ENCODE measurements at places on chromosomes 2 and 18.

DNA sequence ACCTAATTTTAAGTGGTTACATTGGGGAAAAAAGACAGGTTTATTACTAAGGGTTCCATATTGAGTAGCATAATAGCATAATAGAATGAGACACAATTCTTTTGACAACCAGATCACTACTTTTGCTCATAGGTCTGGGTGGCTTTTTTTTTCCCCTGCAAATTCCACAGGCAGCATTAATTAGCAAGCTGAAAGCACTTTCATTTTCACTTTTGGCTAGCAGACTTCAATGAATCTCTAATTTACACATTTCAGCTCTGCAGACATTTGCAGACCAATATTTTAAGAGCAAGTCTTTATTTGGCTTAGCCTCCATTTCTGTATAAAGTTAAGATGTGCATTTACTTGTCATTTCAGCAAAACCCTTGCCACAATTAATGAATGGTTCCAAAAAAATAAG lies 185.5 kb downstream of the NOL4 start:
- DNase-seq = no peak

GRCh38 chr2:199875400-199875799 lies 24.4 kb upstream of the FTCDNL1 start:
- no peak for DNase-seq

DNA sequence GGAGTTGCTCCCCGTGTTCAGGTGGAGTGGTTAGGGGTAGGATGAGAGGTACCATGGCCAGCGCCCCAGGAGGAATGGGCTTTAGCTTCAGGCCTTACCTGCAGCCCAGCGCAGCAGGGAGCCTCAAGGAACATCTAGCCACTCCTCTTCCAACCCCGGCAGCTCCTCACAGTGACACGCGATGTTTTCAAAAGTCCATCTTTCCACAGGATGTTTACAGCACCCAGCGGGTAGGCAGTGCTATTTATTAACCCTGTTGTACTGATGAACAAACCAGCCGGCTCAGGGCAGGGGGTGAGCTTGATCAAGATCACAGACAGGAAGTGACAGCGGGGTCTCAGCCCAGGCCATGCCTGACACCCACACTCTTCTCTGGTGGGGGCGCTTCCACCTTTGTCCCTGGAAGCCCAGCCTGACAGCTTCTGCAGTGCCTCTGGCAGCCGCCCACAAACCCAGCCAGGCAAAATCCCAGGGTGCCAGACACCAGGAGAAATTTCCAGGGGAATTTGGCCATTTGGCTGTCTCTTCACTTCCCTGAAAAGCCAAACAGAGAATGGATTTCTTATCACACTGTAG lies 18.4 kb upstream of the PRLH start:
- no peak for DNase-seq

GRCh38 chr2:218008060-218009040 lies 5.6 kb upstream of the TNS1 start:
- no peak for DNase-seq

- DNase-seq = no peak
These were observed 655.9 kb downstream of the DSC3 start for GRCh38 chr18:30386624-30387023.

- DNase-seq = no peak
These were observed 136.6 kb downstream of the ACOXL start for GRCh38 chr2:110868971-110869370.

DNA sequence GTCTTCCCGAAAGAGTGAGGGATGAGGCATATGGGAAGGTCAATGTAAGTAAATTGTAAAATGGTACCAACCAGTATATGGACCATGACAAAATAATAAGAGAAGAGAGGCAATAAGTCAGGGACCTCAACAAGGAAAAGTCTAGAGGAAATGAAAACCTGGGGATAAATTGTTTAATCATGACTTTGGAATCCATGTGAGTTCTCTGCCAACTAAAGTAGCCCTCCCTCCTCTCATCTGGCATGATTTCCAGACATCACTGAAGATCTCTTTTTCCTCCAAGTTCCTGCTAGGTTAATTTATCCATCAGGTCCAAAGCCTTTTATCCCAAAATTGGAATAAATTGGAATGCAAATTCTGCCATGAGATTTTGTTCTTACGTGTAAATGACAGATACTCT lies 417.9 kb downstream of the NRXN1 start:
- no peak for DNase-seq

- DNase-seq = no peak
These were observed 26.8 kb downstream of the SH3YL1 start for GRCh38 chr2:236993-237539.

GRCh38 chr2:123086613-123087385 lies 938.3 kb upstream of the CNTNAP5 start:
- no peak for DNase-seq

GRCh38 chr2:199452991-199453379 lies 4.8 kb downstream of the SATB2 start:
- no peak for DNase-seq

- DNase-seq = no peak
These were observed 84.9 kb upstream of the ZFP36L2 start for GRCh38 chr2:43311276-43311675.

DNA sequence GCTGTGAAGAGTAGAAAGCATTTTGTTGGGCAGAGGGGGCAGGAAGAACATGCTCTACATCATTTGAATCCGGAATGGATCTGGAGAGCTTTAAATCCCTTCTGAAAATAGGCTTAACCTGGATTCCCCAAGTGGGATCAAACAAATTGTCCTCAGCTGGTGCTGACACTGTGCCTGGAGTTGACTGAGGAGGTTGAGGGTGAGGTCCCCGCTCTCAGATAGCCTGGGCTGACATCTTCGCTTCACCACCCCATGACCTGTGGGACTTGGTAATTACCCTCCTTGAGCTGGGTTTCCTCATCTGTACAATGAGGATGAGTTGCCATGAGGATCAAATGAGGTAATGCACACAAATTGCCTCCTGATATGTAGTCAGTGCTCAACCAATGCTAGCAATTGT lies 117.8 kb upstream of the SMAD2 start:
- no peak for DNase-seq

DNA sequence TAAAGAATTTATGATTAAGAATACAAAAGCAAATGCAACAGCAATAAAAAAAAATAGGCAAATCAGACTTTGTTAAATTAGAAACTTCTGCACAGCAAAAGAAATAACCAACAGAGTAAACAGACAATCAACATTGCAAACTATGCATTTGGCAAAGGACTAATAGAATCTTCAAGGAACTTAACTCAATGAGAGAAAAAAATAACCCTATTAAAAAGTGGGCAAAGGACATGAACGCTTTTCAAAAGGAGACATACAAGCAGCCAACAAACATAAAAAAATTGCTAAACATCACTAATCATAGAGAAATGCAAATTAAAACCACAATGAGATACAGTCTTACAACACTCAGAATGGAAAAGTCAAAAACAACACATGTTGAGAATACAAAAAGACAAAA lies 166.0 kb upstream of the DSEL start:
- DNase-seq = no peak

GRCh38 chr18:2424420-2424819 lies 146.9 kb downstream of the METTL4 start:
- DNase-seq = no peak

DNA sequence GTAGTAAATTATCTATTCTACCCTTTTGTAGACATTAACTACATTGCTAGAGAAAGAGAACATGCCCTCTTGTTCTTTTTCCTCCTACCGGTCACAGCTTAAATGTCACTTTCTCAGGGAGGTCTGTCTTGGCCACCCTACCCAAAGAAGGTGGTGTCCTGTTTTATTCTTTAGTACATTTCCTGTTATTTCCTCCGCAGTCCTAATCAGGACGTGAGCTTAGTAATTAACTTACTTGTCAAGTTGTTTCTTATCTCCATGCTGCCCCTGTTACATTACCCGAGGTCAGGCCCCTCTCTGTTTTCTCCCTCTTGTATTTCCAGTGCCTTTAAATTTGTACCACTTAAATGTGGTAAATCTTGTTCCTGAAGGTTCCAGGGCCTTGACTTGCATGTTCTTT lies 73.7 kb upstream of the RMDN2 start:
- DNase-seq = no peak

- peak; percentile 23 for DNase-seq
These were observed 70.2 kb upstream of the FSHR start for GRCh38 chr2:49224426-49225010.

- no peak for DNase-seq
These were observed at the start of gene HOXD11 for GRCh38 chr2:176106581-176107539. TSS of gene HOXD11 (plus strand) at chr2:176107280. CDS start at chr2:176107356, 76 bp downstream.

DNA sequence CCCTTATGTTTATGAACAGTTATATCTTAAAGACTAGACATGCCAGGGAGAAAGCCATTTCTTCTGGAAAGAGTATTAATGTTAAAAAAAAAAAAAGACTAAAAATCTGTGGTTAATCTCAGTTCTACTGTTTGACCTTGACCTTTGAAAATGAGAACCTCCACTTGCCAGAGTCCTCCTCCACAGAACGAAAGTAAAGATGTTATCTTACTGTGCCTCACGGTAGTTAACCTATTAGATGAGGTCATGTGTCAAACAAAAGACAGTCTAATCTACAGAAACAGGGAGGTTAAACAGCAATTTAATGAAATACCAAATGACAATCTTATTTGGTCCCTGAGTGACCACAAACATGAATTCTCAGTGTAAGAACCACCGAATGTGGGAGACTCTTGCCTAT lies 51.2 kb downstream of the SLC14A2 start:
- no peak for DNase-seq

DNA sequence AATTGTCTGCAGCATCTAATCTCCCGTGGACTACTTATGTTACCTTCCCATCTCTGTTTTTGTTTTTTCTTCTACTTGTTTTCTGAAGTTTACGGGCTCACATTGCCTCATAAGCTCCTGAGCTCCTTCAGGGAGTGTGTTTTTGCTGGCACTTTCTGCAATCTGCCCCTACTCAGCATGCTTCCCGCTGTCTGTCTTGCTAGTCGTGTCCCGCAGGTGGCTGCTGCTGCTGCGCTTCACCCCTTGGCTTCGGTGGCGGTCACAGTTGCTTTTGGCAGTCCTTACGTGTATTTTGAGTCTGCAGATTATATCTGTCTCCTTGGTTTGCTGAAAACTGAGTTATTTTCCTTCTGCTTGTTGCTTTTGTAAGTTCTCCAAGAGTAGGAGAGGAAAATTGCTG lies 37.3 kb downstream of the FER1L5 start:
- no peak for DNase-seq

GRCh38 chr2:10221443-10221842 lies 81.3 kb upstream of the HPCAL1 start:
- DNase-seq = no peak

GRCh38 chr2:105244451-105244850 lies 2.9 kb downstream of the GPR45 start:
- DNase-seq = no peak

- DNase-seq = no peak
These were observed 44.9 kb upstream of the SNTG2 start for GRCh38 chr2:905833-906140.

- no peak for DNase-seq
These were observed 8.6 kb upstream of the TMEM214 start for GRCh38 chr2:27024188-27024587.

DNA sequence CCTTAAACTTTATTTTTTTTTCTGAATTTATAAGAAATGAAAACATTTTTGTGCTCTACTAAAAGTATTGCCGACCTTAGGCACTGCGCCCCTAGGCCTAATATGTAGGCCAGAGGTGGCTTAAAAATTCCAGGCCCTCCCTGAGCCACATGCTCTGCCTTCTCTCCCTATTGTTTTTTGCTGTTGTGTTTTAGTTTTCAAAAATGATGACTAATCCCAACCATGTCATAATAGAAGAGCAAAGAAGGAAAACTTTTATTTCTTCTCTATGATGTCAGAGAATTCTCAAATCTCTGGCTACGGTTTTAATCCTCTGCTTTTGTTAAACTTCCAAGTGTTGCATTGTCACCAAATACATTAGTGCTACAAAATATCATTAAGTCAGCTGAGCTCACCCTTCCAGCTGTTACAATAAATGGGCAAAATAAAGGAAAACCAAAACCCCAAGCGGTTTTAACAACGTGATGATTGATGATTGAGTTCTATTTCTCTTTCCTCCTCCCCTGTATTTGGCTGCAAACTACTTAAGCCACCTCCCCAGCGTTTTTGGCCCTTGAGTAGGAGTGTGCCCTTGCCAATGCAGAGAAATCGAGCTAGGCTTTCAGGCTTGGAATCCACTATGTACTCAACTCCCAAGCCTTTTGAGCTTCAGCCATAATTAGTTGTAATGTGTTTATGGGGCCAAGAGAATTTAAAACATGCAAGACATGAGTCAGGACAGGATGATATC lies 163.5 kb upstream of the POU3F3 start:
- no peak for DNase-seq

DNA sequence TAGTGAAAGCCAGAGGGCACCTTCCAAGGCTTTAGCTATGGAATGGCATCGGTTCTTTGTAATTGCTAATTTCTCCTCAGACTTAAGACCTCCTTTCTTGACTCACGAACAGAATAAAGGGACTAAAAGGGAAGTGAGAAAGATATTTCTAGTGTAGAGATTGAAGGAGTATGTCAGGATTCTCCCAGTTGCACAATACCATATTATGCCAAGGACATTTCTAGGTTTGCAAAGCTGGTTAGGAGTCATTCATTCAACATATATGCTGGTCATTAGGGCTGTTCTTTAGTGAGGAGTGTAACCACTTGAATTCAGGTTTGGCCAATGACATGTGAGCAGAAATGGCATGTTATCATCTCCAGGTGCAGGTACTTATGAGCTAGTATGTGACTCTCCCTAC lies 7.4 kb downstream of the REEP1 start:
- DNase-seq = no peak

DNA sequence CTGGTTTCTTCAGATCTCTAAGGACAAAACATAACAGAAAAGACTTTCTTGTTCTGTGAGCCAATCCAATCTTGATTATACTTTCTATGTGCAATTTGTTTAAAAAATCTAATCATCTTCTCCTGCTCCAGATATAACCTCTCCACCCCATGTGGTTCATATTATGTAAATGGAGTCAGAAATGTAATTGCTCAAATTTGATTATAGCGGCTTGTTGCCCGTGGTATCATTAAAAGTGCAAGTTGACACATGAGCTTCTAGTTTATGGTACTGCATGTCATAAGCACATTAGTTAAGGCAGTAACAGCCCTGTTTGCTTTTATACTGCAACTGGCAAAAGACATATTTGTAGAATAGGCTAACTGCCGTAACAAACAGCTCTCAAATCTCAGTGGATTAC lies 715.1 kb upstream of the CDH7 start:
- no peak for DNase-seq

DNA sequence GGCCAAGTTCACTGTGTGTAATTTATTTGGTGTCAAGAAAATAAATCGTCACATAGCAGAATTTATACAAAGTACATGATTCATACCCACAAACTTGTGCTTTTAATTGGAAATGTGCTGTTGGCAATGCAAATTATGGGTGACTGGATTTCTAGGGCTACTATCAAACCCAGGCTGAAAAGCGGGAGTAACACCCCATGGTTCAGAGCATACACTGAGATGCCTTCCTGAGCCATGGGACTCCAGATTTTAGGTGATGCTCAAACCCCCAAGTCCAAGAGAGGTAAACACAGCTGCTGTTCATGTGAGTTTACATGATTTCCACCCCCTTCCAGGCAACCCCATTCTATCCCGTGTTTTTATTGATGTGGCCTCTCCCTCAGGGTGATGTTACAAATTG lies 565.9 kb upstream of the ID2 start:
- DNase-seq = no peak

GRCh38 chr18:61842146-61842545 lies 50.7 kb downstream of the RNF152 start:
- DNase-seq = no peak

Measured in right cardiac atrium (tissue), 5 donors.